ENCODE measurements at places on chromosomes 5 and 9.

- no peak for DNase-seq
These were observed 14.1 kb downstream of the MTX3 start for GRCh38 chr5:79976759-79977515.

DNA sequence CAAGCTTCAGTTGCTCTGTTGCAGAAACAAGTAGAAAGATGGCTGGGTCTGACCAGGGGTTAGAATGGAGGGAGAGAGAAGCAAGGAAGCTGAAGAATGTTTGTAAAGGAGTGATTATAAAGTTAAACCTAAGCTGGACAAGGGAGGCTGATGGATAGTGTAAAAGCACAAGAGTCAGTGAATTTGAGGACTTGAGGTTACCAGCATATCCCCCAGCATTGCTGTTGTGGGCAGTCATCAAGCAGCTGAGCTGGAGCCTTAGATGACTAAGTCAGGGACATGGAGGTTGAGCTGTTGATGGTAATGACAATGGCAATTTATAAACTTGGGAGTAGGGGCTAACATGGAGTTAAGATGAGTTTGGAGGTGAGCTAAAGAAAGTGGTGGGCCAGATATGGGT lies 131.5 kb downstream of the ERCC6L2 start:
- peak; percentile 54 for DNase-seq

DNA sequence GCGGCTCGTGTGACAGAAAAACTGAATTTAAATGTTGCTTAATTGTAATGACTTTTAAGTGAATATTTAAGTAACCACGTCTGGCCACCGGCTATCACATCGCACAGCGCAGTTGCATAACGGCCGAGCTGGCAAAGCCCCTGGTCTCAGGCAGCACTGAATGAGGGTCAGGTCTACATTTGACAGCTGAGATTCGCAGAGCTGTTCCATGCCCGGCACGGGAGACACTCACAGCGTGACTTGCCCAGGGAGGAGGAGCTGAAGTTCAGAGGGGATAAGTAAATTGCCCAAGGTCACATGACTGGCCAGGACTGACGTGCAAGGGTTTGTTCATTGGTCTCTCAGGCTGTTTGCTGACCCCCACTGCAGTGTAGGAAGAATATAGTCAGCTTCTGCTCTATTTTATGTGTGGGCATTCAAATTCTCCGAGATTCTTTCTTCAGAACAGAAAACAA lies 17.4 kb upstream of the COL5A1 start:
- no peak for DNase-seq

GRCh38 chr5:127647361-127647958 lies 1.4 kb upstream of the CTXN3 start:
- no peak for DNase-seq

GRCh38 chr9:119829186-119829585 lies 460.0 kb upstream of the BRINP1 start:
- peak; percentile 17 for DNase-seq

DNA sequence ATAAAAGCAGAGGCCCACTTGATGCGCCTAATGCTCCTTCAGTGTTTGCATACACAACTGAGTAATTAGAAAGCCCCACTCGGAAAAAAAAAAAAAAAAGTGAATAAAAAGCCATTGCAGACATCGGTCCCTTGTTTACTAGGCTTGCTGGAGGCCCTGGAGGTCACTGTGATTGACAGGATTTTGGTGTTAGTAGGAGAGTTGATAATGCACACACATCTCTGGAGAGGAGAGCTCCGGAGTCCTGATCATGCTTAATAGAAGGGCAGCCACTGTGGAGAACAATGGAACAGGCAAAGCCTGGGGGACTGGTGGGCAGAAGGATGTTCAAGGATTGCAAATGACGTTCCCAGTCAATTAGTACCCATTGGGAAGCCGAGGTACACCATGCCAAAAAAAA lies 152.5 kb downstream of the EFNA5 start:
- no peak for DNase-seq

GRCh38 chr9:13063880-13064459 lies 215.5 kb downstream of the MPDZ start:
- no peak for DNase-seq

DNA sequence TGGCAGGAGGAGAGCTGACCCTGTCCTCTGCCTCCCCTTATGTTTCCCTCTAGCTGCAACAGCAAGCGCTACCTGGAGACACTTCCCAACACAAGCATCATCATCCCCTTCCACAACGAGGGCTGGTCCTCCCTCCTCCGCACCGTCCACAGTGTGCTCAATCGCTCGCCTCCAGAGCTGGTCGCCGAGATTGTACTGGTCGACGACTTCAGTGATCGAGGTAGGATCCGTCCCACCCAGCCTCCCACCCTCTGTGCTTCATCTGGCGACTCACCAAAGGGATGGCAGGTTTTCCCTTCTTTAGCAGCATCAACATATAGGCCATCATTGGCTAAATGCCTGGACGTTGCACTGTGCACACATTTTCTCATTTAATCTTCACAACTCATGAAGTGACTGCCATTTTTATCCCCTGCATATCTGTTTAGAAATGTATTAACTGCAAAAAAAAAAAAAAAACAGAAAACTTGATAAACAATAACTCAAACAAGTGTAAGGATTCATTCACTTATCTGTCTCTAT lies 116.2 kb upstream of the SAP30L start:
- DNase-seq = no peak

- DNase-seq = no peak
These were observed 1.2 kb upstream of the RNF44 start for GRCh38 chr5:176538230-176538988.

DNA sequence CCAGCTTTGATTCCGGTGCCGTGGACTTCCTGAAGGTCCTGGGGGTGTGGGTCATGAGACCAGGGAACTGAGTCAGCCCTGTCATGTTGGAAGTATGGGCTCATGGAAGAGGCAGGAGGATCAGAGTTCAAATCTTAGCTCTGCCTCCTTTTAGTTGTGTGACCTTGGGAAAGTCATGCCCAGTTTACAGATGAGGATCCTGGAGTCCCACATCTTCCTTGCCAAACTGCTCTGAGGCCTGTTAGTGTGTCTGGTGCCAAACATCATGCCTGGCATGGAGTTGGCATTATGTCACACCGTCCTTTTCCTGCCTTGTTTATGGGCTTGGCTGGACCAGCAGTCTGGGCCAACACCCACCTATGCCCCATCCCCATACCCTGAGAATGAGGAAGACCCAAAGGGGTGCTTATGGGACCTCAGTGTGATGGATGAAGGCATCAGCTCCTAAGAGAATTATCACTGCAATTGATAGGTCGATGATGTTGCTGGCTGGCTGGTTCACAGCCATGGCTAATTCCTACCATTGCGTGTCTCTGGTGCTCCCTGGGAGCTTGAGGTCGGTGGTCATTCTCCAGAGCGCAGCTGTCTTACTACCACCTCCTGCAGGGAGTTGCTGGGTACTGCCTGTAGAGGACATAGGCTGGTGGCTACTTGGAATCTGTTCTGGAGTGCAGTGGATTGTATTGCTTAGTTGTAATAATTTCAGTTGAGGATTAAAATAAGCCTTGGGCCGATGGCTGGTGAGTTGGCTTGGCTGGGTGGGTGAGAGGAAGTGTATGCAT lies 140.5 kb upstream of the PITX1 start:
- no peak for DNase-seq

- DNase-seq = no peak
These were observed 54.0 kb upstream of the MCCC2 start for GRCh38 chr5:71533142-71533541.

GRCh38 chr5:92505925-92506324 lies 1075.1 kb downstream of the NR2F1-AS1 start:
- DNase-seq = peak; percentile 16

DNA sequence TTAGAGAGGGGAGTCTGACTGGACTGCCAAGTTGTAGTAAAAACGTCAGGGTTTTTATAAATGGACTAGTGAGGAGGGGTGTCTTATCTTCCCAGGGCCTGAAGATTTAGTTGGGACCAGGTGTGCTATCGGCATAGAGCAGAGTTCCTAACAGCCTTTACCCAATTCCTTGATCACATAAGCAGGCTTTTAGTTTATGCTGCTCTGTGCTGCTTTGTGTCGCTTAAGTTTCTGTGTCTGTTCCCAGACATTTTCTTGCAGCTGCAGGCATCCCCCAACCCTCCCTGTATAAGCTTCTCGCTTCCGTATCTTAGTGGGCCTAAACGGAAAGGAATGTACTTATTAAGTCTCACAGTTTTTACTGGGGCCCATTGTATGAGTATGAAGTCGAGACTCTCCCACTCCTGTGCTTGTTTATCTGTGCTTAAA lies 2.6 kb upstream of the SMC5 start:
- peak; percentile 71 for DNase-seq

GRCh38 chr9:131270171-131271015 lies 5.9 kb downstream of the FAM78A start:
- no peak for DNase-seq

DNA sequence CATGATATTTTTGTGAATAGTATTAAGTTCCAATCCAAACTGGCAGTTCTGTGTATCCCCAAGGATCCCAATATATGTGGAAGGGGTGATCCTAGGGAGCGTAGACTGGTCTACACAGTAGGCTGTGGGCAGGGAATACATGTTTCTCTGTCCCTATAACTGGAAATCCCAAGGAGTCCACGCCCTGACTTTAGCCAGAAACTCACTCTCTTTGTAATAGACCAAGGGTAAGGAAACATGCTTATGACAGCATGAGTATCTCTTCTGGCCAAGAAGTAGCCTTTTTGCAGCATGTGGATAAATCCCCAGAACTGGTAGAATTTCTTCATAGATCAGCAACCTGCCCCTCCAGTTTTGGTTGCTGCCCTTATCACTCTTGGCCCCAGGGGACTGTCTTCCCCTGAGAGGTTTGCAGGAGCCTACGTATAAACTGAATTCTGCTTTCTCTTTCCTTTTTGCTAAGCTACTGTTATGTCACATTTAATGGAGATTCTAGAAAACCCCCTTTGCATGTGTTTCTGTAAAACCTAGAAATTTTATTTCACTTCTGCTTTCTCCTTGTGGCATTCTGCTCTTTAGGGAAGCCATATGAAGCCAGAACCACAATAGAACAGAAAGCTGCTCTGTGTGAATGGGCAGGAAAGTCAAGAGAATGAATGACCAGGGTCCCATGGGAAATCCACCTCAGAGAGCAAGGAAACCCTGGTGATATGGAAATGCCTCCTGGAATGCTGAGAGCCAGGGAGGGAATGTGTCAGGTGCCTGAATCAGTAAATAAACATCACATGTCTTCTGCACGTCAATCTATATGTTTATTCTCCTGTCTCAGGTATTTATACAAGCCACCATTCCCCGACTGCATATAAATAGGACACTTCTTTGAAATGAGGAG lies 3.5 kb downstream of the IFNA2 start:
- DNase-seq = no peak

DNA sequence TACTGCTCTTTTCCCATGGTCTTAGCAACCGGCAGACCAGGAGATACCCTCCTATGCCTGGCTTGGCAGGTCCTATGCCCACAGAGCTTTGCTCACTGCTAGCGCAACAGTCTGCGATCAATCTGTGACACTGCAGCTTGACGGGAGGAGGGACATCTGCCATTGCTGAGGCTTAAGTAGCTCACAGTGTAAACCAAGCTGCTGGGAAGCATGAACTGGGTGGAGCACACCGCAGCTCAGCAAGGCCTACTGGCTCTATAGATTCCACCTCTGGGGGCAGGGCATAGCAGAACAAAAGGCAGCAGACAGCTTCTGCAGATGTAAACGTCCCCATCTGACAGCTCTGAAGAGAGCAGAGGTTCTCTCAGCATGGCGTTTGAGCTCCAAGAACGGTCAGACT lies 40.4 kb downstream of the MCTP1 start:
- DNase-seq = no peak

DNA sequence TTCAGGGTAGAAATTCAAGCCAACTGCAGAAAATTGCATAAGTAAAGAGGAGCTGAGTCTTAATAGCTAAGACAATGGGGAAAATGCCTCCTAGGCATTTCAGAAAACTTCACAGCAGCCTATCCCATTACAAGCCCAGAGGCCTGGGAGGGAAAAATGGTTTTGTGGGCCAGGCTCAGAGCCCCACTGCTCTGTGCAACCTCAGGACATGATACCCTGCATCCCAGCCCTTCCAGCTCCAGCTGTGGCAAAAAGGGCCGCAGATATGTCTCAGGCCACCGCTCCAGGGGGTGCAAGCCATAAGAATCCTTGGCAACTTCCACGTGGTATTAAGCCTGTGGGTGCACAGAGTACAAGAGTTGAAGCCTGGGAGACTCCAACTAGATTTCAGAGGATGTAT lies 387.0 kb downstream of the ARRDC3 start:
- no peak for DNase-seq

GRCh38 chr5:41071975-41072374 lies 833 bp upstream of the MROH2B start:
- DNase-seq = peak; percentile 50

- no peak for DNase-seq
These were observed 37.6 kb upstream of the CCDC152 start for GRCh38 chr5:42719034-42719433.

DNA sequence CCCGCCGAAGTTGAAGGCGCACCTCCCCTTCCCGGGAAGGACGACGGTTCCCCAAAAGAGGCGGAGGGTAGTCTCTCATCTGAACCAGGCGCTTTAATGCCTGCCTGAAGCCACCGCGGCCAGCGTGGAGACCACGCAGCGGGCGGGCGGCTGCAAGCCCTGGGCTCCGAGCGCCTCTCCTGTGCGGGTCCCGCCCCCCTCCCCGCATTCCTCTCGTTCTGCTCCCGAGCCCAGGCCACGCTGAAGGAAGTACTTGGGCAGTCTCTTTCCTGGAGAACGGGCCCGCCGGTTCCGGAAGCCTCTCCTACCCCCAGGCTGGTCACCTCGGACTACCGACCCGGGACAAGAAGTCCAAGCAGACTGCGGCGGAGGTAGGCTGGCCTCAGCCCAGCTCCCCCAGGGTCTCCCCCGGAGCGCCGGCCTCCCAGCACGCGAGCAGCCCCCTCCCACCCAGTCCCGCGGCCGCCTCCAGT lies 571 bp downstream of the PPIC start:
- DNase-seq = peak; percentile 79

DNA sequence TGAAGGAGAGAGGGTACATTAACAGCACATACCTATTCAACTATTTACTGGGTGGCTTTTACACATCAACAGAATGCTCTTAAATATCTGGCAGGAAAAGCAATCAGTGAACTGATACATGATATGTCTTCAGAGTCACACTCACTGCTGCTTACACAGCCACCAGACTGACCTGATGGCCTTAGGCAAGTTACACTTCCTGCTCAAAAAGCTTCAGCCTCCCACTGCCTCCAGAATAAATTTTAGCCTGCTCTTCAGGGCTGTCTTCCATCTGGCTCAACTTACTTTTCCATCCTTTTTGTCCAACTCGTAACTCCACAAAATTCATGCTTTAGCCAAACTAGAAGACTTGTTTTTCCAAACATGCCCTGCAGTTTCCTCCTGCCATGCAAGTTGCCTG lies 10.7 kb downstream of the LOX start:
- DNase-seq = no peak

DNA sequence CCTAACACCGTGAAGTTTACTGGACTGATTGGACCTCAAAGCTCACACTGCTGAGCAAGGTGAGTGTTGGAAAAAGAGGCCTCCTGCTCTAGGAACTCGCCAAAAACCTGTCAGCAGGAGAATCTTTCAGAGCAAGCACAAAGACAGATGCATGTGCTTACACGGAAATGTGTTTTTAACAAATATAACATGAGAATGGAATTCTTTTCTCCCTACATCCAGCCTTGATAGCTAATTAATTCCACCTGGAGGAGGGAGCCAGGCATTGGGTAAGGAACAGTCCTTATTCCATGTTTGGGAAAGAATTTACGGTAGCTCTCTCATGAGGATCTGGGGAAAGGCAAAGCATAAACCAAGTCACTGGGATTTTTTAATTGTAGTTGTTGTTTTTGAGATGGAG lies 98.8 kb downstream of the KLF4 start:
- no peak for DNase-seq

Data from astrocyte of the hippocampus (primary cell).